Adrenal gland (tissue), 19 donors: ENCODE measurements at places on chromosomes 13 and 19. TPM values are rescaled to one million over a fixed set of nuclear protein-coding genes. Genes with fewer than 3 reads are reported as not detected.

The TMEM150B gene
- total RNA-seq: 8.1 TPM

The TINCR gene
- 0.22 TPM for total RNA-seq

The KLK12 gene
- not detected for total RNA-seq

The CYP2A6 gene
- total RNA-seq: 0.11 TPM

The NLRP7 gene
- not detected for total RNA-seq

The ETV2 gene
- not detected for total RNA-seq

The GSX1 gene
- total RNA-seq: not detected

The ZNF14 gene
- total RNA-seq: 3.4 TPM

GRCh38 chr13:114200399-114200911 is 21.4 kb downstream of the CFAP97D2 start:
- DNase-seq: no peak

- no peak for DNase-seq
These were observed 15.7 kb downstream of the TJP3 start for GRCh38 chr19:3723883-3724282.

- DNase-seq: peak; percentile 84
These were observed 12.1 kb upstream of the ZSCAN1 start for GRCh38 chr19:58021541-58022282.

DNA sequence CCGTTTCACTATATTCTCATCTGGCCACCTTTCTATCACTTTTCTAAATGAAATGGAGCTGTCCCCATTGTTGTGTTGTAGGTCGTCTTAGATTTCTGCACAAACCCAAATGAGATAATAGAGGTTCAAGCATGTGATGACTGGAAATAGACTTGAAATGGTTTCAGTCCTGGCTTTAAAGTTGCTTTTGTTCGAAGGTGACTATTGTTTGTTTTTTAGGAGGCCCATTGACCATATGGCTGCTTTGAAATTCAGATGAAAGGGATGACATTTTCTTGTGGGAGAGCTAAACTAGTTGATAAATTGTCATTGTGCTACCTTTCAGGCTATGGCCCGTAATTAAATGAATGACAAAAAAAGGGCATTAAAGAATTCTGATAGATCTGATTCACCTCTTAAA is 583.7 kb downstream of the GPC6 start:
- DNase-seq: no peak

- peak; percentile 82 for DNase-seq
These were observed 1.0 kb downstream of the FNDC3A start for GRCh38 chr13:48976576-48977285.

- no peak for DNase-seq
These were observed 13.0 kb downstream of the FAM124A start for GRCh38 chr13:51235186-51235585.

DNA sequence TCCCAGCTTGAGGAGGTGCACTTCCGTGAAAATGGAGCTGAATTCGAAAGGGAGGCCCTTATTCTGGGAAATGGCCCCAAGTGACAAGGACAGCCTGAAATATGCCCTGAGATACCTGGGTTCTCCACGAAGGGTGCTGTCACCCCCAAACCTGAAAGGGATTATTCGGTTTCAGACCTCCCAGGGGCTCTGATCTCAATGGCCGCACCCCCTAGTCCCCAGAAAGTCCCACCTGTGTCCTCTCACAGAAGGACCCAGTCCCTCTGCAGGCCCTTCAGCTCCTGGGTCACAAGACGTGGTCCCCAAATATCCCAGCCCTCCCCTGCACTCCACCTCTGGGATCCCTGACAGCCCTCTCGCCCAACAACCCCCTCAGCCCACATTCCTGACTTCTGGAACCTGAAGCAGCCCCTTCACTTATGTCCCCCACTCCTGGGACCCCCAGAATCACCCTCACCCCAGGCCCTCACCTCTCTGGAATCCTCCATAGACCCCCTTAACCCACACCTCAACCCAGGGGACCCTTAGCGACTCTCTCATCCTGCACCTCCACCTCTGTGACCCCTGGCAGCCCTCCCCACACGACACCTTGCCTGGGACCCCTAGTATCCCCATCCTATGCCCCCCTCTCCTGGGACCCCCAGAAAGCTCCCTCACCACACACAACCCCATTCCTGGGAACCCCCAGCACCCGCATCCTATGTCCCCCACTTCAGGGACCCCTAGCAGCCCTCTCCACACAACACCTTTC is 606 bp downstream of the SYNGR4 start:
- peak; percentile 36 for DNase-seq

- no peak for DNase-seq
These were observed 813.4 kb downstream of the SLITRK6 start for GRCh38 chr13:84985860-84986259.

- DNase-seq: no peak
These were observed 907.4 kb downstream of the UQCRFS1 start for GRCh38 chr19:28305513-28305912.

DNA sequence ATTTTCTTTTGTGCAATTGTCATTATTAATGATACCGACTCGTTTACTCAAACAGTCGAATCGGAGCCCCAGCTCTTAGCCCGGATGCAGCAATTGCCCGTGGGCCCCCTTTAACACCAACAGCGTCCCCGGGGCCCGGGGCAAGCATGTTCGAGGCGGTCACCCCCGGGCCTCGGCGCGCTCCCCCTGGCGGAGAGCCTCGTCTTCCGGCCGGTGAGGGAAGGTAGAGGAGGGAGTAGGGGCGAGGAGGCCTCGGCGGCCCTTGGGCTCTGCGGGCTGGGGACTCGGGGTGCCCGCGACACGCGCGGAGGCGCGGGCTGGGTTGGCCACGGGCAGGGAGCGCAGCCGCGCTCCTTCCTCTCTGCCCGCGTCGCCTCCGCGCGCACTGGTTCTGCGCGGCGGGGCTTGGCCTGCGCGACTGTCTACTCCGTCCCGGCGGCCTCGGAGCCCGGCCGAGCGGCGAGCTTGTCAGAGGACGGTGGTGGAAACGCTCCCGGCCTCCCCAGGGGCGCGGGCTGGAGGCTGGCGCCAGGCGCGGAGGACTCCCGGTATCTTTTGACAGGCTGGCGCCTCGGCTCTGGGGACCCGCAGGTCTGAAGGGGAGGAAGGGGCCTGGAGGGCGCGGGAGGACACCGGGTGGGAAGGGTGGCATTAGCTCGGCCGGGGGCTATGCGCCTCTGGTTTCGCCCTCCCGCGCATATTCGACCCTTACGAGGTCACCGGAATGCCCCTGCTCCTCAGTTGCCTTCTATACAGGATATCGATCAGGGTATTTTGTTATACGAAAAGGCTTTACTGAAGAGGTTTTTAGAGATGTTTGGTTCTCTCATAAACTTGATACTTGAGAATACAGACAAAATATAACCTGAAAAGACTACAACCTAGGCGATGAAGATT is 1.5 kb downstream of the BIVM start:
- peak; percentile 79 for DNase-seq

- DNase-seq: no peak
These were observed 16.9 kb downstream of the KCTD15 start for GRCh38 chr19:33813391-33814101.

- no peak for DNase-seq
These were observed 10.7 kb upstream of the ZNF175 start for GRCh38 chr19:51560339-51560738.

DNA sequence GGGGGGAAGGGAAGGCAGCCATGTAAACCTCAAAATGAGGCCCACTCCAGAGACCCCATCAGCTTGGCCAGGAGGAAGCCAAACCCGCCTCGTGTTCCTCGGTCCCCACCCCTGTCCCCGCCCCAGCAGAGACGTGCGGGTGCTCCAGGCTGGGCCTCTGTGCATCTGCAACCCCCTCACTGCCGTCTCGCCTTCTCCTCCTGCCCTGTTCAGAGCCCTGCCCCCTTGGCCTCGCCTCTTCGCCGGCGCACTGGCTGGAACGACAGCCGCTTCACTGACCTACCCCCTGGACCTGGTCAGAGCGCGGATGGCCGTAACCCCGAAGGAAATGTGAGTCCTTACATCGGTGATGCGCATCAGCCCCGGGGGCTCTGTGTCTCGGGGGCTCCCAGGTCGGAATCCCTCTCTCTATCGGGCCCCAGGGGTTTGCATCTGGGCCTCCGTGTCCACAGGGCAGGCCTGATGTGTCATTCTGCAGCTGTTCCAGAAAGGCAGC is 32.2 kb downstream of the TMEM161A start:
- DNase-seq: peak; percentile 39

DNA sequence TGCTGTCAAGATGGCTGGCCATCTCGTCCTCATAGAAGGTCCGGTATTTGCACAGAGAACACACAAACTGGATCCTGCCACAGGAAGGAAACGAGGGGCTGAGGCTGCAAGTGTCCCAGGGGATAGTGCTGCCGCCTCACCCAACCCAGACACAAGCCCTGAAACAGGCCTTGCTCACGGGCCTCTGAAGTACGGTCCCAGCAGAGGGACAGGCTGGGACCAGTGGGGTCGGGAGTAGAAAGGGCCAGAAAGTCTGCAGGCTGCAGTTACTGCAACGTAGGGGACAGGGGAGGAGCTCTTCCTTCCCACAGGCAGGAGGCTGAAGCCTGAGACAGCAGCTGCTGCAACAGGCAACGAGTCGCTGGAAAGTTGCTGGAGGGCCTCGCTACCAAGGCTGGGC is 18.2 kb upstream of the AKAP8 start:
- DNase-seq: no peak
